Psoas muscle (tissue), 8 donors: ENCODE measurements at places on chromosomes 7 and 10. TPM values are rescaled to one million over a fixed set of nuclear protein-coding genes. Genes with fewer than 3 reads are reported as not detected.
A peak's percentile ranks its signal among the peaks of the same experiment; 100 is the strongest.

GRCh38 chr7:108810756-108811385 lies 241.2 kb downstream of the DNAJB9 start:
- no peak for DNase-seq

GRCh38 chr7:148883266-148884048 lies 634 bp downstream of the EZH2 start:
- peak; percentile 71 for DNase-seq

The CYP2C19 gene
- not detected for total RNA-seq

GRCh38 chr7:16178092-16178491 lies 243.2 kb downstream of the CRPPA start:
- DNase-seq, result no peak

DNA sequence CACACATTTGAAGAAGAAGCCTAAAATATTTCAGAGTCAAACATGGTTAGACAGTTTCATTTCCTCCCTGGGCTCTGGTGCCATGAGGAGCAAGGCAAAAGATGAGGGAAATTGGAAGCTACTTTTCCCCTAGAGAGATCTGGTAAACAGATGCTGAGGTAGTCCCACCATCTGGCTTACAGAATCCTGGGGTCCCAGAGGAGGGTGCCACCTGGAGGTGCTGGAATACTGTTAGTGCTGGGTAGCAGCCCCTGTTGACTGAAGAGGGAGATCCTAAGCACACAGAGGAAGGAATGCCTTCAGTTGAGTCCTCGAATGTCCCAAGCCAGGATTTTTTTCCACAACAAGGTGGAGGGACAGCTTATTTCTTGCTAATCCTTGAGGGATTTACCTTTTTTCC lies 160.1 kb downstream of the FZD1 start:
- no peak for DNase-seq

DNA sequence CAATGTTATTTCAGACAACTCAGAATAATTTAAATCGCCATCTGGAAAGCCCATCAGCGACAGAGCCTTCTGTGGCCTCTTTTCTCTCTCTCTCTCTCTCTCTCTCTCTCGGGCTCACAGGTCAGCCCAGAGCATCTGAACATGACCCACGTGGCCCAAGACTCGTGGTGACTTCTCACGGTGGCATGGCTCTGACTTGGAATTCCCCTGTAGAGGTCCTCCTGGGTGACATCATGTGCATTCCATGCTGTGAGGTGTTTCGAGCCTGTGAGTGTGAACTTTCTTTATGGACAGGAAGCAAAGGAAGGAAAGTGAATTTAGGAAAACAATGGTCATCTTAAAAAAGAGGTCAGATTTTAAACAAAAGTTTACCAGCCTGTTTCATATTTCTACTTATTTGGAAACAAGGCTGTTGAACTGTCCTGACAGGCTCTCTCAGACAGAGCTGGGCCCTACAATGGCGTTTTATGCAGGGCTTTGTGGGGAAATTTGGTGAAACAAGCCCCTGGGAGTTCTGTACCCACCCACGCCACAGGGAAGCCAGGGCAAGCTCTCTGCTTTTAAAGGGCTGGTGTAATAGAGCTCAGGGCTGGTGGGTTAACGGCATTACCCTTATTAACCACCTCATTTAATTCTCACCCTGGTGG lies 359.7 kb upstream of the ZNF32 start:
- no peak for DNase-seq

DNA sequence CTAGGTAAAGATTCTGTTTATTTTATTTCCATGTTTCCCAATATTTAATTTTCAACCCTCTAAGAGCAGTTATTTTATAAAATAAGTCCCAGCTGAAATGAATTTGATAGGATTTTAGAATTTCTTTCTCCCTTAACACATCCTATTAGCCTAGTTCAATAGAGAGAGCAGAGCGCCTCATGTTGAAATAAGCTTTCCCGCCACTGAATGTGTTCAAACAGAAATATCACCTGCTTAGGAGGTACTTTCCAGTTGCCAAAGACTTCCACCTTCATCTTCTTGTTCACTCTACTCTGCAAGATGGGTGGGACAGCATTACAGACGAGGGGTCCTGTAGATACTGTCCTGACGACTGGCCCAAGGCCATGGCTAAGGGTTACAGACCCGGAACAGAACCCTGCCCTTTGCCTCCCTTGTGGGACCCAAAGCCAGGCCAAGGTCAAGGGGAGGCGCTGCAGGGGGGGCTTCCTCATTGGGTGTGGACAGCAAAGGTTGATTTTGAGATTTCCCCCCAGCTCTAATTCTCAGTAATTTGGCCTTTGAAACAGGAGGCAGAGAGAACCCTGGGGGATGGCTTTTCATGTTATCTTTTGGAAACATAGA lies 62.0 kb downstream of the PARP12 start:
- no peak for DNase-seq

- no peak for DNase-seq
Observed at GRCh38 chr7:44268671-44269070, 56.7 kb downstream of the CAMK2B start.

DNA sequence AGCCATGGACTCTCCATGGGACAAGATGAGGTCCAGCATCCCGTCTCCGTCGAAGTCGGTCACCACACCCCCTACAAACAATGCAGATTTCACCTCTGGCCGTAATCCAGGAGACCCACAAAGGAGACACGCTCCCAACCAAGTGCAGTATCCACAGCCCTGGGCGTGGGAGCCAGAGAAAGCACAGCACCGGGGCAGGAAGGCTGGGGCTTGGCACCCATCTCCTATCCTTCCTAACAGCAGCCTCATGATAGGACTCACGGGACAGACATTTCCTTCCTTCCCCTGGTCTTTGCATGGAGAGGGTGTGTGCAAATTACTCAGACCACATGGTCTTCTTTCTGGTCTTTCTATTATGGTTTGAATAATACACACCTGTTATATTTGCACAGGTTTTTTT lies 46.3 kb downstream of the GOLGA7B start:
- DNase-seq, result no peak

GRCh38 chr7:55483046-55483445 lies 89.3 kb downstream of the VOPP1 start:
- DNase-seq, result no peak

GRCh38 chr10:114545071-114545470 lies 113.0 kb downstream of the ABLIM1 start:
- no peak for DNase-seq

DNA sequence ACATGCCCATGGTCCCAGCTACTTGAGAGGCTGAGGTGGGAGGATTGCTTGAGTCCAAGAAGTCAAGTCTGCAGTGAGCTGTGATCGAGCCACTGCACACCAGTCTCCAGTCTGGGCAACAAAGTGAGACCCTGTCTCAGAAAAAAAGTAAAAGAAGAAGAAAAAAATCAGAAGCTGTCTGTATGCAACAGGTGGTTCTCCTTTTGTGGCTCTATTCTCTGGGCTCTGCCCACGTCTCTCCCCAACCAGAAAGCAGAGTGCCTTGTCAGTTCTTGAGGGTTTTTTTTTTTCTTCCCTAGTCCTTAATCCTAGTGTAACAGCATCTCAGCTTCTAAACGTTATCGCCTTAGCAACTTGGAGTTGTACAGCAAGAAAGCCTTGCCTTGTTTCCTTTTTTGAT lies 89.5 kb downstream of the PRKCQ start:
- no peak for DNase-seq

DNA sequence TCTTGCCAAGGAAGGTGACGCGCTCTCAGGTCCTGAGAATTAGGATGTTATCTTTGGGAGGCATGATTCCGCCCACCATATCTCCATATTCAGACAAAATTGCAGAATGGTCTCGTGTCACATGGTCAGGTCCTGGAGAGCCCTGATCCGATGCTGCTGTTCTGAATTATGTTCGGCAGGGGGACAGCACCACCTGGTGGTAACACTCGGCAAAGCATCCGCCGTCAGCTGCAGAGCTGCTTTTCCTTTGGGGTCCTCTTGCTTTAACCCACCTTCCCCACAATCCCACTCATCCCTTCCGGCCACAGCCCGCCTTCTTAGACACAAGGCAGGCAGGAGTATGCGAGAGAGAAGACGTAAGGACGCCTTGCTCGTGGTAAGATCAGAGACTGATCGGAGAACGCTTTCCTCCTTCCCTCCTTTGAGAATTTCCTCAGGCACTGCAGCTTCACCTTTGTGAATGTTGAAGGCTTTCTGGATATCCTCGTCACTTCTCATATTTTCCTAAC lies 327.8 kb upstream of the C7orf33 start:
- DNase-seq, result peak; percentile 52

The COX19 gene
- 6.4 TPM for total RNA-seq

The IL15RA gene
- total RNA-seq, result 10.9 TPM

The SRRM3 gene
- total RNA-seq, result 1.5 TPM

GRCh38 chr7:11213266-11213665 lies 239.6 kb downstream of the PHF14 start:
- DNase-seq, result no peak

DNA sequence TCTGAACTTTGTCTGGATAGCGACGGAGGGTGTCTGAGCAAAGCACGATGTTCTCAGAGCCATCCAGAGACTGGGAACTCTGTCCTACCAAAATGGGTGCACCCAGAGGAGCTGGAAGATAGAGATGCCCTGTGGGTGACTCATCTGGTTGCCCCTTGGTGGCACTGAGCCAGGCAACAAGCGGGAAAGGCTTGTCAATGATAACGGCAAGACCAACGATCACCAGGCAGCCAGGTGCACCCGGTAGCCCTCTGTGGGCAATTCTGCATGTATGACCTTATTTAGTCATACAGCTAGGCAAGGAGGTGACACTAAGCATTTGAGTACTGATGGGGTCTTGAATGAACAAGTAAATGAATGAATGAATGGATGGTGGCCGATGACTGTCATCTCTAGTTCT lies 2.8 kb upstream of the ELN start:
- no peak for DNase-seq

GRCh38 chr10:124002391-124003069 lies 90.9 kb downstream of the CHST15 start:
- DNase-seq, result no peak

GRCh38 chr10:11913079-11913641 lies 90.0 kb downstream of the PROSER2 start:
- no peak for DNase-seq

GRCh38 chr10:45418849-45419675 lies 45.0 kb downstream of the ALOX5 start:
- DNase-seq, result peak; percentile 67

- DNase-seq, result no peak
Observed at GRCh38 chr7:137987968-137988367, 13.9 kb downstream of the CREB3L2 start.

The RTKN2 gene
- total RNA-seq, result not detected

DNA sequence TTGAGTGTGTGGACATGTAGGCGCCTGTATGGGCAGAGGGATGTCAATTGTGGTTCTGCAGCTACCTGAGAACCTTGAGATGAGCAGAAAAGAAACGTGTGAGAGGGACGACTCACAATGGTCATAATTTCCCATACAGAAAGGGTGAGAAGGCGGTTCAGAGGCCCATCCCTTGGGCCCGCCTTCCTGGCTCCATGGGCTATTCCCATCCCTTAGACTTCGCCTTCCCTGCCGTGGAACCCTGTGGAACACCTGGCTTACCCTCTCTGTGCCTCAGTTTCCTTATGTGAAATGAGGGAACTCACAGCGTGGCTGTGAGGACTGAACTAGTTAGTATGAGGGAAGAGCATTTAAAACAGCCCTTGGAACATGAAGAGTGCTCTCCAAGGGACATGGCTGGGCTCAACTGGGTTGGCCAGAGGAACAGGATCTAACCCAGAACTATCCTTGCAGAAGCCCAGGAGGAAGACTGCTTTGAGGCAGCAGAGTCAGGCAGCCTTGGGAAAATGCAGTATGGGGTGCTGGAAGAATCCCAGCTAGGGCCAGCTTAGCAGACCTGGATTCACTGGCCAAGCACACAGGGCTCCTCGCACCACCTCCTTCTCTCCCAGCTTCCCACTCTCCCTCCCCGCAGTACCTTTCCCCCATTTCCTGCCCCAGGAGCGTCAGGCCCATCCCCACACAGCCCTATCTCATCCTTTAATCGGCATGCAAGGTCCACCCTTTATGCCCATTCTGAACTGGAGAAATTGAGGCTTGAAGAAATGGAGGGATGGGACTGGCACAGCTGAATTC lies 11.1 kb upstream of the ZMIZ1 start:
- DNase-seq, result peak; percentile 19

- no peak for DNase-seq
Observed at GRCh38 chr10:75079436-75080083, 31.9 kb upstream of the SAMD8 start.

- DNase-seq, result no peak
Observed at GRCh38 chr7:112383671-112384417, 66.4 kb upstream of the IFRD1 start.

DNA sequence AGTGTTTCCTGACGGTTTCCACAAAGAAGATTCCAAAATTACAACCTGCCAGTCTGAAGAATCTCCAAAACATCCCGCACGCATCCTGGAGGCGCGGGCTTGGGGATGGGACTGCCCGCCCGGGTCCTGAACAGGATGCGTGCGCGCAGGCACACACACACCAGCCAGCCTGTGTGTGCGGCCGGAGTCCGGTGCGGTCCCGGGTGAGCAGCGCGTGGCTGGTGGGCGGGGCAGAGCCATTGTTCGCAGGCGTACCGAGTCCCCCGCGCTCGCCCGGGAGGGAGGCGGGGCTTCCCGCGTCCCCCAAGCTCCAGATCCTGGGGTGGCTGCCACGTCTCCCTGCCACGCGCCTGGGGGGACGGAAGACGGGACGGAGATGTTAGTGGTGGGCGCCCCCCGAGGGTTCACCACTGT lies 675 bp upstream of the SCD start:
- DNase-seq, result peak; percentile 60

- DNase-seq, result no peak
Observed at GRCh38 chr10:72772031-72772430, 80.1 kb downstream of the MCU start.

- no peak for DNase-seq
Observed at GRCh38 chr7:66167773-66168387, 37.3 kb upstream of the TPST1 start.

DNA sequence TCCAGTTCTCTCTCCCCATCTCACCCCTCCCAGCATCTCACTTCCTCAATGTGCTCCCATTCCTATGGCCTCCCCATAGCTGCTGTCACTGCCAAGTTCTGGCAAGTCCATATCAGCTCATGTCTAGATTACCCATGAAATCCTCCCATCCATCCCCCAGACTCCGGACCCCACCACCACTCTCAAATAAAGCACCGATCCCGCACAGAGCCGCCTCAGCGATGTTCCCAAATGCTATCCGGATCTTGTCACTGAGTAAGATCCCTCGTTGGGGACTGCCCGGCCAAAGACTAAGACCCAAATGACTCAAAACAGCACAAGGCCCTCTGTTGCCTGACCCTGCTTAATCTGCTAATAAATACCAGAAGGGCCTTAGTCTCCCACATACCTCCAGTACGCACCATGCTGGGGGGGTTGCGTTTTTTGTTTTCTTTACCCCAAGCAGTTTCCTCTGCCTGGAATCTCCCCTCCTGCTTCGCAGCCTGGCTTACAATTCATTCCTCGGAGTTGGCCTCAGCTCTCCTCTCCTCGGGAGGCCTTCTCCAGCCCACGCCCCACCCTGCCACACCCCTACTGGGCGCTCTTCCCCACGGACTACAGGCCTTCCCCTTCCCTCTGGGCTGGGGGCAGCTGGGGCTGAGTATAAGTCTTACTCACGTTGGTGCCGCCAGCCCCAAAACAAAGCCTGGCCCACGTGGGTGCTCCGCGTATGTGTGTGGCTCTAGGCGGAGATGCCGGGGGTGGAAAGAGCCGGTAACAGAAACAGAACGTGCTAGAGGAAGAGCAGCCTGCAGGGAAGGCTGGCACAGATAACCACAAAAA lies 1.8 kb upstream of the DUSP5 start:
- peak; percentile 56 for DNase-seq
